ENCODE measurements at places on chromosomes 12 and 14. TPM values are rescaled to one million over a fixed set of nuclear protein-coding genes. Genes with fewer than 3 reads are reported as not detected.

The SCAF11 gene
- 85.0 TPM for polyA plus RNA-seq

The MORN3 gene
- polyA plus RNA-seq, result 3.5 TPM

GRCh38 chr12:68632486-68632885 lies 21.8 kb downstream of the RAP1B start:
- DNase-seq, result no peak

DNA sequence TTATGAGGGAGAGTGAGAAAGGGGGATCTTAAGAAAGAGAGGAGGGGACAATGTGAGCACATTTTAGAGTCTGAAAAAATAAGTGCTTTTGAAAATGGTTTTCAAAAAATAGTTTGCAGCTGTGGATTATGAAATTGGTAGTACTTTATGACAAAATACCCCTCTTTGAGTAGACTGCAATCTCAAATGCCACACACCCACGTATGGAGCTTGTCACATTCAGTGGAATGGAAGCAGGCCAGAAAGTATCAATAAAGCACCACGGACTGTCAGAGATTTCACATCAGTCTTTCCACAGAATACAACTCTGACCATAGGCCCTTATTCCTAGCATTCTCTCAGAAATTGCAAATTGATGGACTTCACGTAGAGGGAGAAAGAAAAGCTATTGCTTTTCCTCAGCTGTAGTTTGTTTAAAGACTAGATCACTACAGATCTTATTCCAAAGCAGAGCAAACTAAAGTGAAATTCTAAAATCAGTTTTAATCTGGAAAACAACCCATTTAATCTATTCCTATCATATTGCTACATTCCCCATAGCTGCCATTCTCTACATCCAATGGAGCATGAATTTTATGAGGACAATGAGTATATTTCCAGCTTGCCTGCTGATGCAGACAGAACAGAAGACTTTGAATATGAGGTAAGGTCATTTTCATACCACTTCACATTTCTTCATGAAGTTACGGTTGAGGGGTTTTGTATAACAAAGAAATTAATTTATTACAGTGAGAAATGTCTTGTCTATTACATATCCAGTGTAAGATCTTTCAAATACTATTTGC lies 321.3 kb downstream of the PDZRN4 start:
- no peak for DNase-seq

- DNase-seq, result no peak
These were observed 1083.8 kb downstream of the FLRT2 start for GRCh38 chr14:86613786-86614185.

GRCh38 chr12:122022393-122023338 lies 982 bp downstream of the BCL7A start:
- no peak for DNase-seq

DNA sequence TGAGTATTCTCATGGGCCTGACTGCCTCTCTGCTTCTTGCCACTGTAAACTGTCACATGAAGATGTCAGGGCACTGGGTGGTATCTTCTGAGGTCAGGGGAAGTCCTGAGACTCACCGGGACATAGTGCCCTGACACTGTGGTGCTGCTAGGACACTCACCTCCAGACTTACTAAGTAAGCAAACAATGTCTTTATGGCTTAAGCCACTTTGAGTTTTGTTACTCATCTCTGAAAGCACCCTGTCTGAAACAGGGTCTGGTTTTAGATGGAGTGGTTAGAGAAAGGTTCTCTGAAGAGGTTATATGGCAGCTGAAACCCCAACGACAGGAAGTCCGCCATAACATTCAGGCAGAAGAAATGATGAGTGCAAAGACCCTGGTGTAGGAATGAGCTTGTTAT lies 22.7 kb downstream of the GPR19 start:
- DNase-seq, result no peak

DNA sequence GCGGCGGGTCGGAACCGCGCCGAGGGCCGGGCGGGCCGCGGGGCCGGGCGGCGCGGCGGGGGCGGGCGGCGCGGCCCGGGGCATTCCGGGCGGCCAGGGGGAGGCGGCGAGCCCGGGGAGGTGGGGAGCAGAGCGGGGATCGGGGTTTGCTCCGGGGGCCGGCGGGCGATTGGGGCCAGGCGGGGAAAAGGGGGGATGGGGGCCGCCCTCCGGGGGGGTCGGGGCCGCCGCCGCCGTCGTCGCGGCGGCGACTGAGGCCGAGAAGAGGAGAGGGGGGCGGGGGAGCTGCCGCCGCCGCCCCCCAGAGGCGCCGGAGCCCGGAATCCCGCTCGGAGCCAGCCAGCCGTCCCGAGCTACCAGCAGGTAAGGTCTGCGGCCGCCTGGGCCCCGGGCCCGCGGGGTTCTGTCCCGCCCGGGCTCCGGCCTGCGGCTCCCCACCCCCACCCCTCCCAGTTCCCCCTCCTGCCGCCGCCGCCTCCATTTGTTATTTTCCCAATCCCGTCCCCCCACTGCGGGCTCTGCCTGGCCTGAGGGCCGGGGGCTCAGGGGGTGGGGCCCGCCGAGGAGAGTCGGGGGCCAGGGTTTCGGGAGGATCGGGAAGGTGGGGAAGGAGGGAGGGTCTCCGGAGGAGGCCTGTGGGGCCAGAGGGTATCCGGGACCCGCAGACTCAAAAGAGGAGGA lies 403 bp downstream of the ATN1 start:
- no peak for DNase-seq

GRCh38 chr14:103656031-103656755 lies 27.2 kb downstream of the KLC1 start:
- DNase-seq, result no peak

DNA sequence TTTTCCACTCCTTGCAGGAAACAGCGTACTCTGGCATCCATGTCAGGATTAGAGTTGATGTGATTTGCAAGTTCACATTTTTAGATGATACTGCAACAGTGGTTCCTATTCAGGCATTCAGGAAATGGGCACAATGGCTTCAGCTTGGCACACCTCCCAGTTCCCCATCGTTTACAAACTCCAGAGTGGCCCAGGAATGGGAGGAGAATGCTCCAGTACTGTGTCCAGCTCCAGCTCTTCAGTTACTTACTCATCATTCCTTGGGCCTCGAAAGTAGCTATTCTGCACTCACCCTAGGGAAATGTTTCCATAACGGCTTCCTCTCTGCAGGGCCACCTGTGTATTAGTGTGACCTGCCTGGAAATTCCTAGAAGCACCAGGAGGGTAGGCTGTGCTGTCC lies 239.7 kb upstream of the RGS6 start:
- DNase-seq, result no peak

DNA sequence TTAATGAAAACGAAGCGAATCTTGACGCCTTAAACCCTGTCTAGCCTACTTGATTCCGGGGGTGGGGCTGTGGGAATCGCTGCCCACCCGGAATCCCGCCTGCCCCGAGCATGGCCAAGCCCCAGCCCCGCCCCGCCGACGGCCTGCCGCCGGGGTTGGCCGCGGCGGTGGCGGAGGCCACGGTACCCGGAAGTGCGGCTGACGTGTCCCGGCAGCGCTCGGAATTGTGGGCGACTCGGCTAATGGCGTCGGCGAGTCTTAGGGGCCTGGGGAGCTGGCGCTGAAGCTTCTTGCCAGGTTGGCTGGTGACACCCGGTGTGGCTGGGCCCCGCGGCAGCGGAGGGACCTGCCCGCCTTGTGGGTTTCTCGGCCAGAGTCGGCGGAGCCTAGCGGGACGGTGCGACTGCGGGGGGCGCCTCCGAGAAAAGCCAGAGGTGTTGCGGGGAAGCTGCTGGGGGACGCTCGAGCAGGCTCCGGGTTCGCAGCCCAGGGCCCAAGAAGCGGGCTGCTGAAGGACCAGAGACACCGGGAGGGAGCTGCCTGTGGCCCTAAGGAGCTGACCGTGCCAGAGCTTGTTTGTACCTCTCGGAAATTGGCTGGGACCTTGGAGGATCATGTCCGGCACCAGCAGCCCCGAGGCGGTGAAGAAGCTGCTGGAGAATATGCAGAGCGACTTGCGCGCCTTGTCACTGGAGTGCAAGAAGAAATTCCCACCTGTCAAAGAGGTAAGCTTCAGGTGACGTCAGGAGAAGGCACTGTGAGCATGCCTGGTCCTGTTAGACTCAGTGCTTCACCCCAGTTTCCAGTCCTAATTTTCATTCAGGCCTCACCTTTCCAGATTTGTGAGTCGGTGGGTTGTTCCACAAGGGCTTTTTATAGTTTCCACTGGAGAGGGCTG lies at the start of gene MON2:
MON2 (plus strand) TSS at position 233 of the 898 bp plus-strand sequence; CDS start at position 615, 382 bp downstream.
- peak; percentile 86 for DNase-seq

- no peak for DNase-seq
These were observed 271.6 kb upstream of the ATP2B1 start for GRCh38 chr12:89980236-89980635.

GRCh38 chr12:132858718-132859266 lies 28.6 kb downstream of the CHFR start:
- DNase-seq, result no peak

DNA sequence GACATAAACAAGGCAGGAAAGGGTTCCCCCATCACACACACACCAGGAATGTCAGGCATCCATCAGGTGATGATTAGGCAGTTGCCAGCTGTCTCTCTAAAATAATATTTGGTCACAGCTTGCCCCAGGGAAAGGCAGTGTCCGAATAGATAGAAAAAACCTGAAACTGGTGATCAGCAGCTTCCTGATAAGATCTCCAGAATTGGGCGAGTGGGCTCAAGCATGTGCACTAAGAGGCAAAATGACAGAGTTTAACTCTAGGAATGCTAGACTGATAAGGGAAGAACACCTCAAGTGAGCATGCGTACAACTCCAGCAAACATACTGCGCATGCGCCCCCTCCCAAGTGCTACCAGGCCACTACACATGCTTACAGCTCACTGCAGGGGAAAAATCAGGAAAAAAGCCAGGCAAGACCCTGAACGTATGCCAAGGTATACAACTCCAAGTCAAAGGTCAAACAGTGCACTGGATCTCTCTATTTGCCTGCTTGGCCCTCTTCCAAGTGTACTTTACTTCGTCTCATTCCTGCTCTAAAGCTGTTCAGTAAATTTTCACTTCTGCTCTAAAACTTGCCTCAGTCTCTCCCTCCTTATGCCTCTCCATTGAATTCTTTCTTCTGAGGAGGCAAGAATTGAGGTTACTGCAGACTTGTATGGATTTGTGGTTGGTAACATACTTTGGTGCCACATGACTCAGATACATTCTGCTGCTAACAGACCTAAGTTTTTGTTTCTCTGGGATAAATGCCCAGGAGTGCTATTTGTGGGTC lies 73.5 kb upstream of the VASH1 start:
- peak; percentile 12 for DNase-seq

Data from large intestine (tissue), 12 donors.